Left ventricle myocardium superior (tissue), 1 donor: ENCODE measurements at places on chromosomes 6 and 20. TPM values are rescaled to one million over a fixed set of nuclear protein-coding genes. Genes with fewer than 3 reads are reported as not detected.

Gene ANKS1A
- 29.1 TPM for total RNA-seq

DNA sequence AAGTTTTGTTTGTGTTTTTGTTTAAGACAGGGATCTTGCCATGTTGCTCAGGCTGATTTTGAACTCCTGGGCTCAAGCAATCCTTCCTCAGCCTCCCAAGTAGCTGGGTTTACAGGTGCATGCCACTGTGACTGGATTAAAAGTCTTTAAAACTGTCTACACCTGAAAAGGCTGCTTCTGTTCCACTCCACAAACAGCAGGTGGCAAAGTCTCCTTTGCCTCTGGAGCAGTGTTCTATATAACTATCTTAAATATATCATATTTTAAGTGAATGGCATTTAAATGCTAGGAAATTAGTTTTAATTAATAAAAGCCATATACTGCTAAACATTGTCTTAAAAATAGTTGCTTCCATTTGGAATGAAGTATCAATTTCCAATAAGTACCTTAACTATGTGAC is 89.2 kb upstream of the BCLAF1 start:
- no peak for DNase-seq

Gene CGA
- total RNA-seq = 0.59 TPM

DNA sequence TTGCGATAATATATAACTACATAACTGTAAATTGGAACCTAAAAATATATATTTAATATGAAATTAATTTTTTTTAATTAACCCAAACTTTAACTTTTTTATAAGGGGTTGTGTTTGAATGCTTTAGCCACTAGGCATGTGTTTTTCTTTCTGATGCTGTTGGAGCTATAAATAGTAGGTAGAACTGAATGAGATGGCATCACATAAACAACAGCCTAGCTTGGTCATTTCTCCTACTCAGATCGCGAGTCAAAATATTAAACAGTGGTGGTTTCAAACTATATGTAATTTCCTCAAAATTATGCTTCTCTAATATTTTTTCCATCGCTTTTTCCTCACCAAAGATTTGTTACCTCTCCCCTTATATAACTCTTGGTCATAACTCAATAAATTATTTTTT is 243.2 kb downstream of the ARID1B start:
- no peak for DNase-seq

Gene MCHR2
- not detected for total RNA-seq

Gene VSTM2L
- 10.3 TPM for total RNA-seq

DNA sequence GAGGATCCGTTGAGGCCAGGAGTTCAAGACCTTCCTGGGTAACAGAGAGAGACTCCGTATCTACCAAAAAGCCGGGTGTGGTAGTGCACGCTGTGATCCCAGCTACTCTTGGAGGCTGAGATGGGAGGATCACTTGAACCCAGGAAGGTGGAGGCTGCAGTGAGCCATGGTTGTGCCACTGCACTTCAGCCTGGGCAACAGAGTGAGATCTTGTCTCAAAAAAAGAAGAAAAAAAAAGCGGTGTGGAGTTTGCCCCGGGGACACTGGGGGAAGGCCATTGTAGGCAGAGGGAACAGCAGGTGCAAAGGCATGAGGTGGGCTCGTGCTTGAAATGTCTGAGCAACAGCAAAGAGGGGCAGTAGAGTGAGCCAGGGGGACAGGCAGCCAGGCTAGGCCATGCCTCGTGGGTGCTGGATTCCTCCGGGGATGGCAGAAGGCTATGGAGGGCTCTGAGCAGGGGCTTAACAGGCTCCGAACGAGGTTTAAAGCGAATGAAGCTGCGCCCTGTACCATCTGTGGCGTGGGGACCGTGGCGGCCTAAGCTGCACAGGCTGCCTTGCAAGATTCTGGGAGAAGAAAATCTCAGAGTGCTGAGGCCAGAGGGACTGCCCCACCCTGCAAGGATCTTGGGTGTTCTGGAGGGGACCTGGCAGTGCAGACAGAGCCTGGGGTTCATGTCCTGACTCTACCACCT is 36.9 kb upstream of the NOL4L start:
- DNase-seq = no peak

Gene SRMS
- total RNA-seq = not detected

DNA sequence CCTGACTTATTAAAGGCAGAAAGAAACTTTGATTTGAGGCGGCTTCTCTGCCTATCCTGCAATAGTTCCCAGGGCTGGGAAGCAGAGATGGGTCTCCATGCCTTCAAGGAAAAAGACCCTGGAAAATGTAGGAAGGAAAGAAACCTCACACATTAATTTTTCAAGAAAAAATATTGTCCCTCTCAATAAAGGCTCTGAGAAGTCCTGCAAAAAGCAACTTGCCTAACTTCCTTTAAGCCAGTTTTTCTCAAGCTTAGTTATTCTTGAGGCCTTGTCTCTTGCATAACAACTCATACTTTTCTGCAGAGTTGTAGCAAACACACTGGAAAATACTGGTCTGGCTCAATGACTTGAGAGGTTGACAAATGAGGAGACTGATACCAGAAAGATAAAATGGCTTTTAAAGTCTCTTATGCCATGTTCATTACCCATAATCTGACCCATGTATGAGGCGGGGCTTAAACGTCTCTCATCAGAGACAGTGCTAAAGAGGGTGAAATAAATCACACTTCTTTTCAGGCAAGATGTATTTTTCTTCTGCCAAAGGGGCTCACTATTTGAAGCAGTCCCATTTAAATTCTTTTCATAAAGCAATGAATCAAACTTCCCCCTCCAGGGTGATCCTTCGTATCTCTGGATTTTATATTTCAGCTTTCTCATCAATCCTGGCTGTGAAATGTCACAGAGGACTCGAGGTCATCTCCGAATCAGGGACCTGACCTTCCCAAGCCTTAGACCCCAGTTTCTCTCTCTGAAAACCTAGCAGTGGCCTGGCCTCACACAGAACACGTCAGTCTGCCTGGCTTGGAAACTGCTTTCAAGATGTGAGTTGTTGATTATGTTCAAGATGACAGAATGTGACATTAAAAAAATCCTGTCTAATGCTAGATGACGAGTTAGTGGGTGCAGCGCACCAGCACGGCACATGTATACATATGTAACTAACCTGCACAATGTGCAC is 82.3 kb upstream of the KCNG1 start:
- DNase-seq = no peak

DNA sequence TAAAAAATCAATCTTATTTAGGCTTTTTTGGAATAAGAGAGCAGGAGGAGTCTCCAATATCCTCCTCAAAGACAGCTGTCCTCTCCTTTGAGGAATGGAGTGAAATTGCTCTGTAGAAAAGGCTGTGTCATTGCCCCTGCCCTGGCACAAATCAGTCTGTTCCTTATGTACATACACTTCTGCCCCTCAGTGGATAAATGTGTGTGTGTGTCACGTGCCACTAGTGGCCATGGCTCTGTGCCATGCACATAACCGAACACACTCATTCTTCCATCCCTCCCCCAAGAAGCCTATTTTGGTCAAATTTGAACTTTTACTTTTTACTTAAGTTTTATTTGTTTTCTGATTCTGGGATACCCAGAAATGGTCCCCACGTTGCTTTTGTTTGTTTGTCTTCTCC is 49.2 kb downstream of the ANKS1A start:
- no peak for DNase-seq

DNA sequence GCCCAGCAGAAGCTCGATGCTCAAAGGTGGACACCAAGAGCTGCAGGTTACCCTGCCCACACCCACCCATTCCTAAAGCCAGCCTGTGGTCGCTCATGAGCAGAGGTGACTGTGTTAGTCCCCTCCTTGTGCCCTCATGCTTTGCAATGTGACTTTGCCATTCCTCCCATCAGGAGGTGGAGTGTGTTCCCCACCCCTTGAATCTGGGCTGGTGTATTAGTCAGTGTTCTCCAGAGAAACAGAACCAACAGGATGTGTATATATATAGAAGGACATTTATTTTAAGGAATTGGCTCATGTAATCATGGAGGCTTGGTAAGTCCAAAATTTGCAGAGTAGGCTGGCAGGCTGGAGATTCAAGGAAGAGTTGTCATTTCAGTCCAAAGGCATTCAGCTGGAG is 54.4 kb upstream of the RNF24 start:
- no peak for DNase-seq

- no peak for DNase-seq
These were observed 157.8 kb downstream of the CDKAL1 start for GRCh38 chr6:20692023-20692422.

DNA sequence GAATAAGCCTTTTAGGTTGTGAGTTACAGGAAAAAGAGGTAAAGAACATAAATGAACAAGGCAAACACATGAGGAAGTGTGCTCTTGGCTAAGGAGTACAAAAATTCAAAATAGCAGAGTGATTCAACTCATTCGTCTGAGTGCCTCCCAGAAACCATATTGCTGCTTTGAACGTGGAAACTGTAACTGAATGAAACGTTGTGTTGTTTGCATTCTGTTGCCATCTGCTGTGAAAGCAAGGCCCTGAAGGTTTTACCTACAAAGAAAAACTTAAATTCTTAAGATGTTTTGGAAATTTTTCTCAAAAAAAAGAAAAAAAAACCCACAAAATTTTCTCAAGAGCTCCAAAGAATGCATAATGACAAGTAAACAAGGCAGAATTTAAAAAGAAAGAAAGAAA is 375.4 kb upstream of the HS3ST5 start:
- DNase-seq = no peak

DNA sequence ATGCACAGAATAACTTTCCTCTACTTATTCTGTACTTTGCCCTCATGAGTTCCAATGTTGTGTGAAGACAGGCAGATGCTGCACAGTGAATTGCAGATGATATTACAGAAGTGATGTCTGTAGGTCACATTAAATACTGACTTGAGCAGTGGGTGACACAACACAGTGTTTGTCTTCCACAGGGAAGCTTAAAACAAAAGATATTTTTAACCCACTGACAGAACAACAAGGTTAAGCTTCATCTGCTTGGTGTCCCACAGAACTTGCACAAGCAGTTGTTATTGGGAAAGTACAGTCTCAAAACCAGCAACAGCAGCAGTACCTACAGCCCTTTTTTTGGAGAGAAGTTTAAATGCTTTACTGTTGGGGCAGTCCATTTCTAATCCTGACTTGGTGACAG is 10.5 kb downstream of the SUMO4 start:
- no peak for DNase-seq

GRCh38 chr6:43339168-43339567 is 30.3 kb downstream of the ZNF318 start:
- no peak for DNase-seq

DNA sequence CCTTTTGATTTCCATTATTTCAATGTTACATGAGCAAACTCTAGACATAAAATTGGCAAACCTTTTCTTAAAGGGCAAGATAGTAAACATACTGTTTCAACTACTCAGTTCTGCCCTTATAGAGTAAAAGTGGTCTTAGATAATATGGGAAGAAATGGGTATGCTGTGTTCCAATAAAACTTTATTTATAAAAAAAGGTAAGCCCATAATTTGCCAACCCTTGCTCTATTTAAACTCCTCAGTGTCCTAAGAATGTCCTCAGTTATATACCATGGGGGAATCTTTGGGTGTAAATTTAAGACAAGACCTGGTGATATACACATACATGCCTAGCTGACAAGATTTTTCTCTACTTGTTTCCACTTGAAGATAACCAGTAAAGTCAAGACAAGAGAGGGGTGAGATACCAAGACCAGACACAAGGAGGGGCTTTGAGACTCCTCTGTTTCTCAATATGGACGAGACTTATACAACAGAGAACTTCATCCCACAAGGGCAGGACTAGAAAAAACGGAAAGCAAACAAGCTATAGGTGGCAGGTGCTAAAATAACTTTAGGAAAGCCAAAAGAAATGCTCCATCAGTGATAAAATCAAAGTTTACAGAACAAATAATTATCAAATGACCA is 10.5 kb downstream of the SNX3 start:
- no peak for DNase-seq

DNA sequence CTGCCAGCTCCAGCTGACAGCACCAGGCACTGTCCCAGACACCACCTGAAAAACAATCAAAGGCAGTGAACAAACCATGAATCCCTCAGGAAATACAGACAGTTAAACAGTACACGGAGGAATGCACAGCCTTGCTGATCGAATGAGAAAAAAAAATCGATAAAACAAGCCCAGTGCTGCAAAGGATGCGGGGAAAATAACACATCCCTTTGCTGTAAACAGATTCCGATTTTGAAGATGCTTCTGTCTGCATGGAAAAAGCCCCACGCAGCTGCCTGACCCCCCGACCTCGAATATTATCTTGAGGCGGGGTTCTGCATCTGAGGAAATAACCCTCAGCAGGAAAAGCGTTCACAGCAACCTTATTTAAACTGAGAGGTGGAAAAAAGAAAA is 43.9 kb downstream of the RBM38 start:
- DNase-seq = no peak

DNA sequence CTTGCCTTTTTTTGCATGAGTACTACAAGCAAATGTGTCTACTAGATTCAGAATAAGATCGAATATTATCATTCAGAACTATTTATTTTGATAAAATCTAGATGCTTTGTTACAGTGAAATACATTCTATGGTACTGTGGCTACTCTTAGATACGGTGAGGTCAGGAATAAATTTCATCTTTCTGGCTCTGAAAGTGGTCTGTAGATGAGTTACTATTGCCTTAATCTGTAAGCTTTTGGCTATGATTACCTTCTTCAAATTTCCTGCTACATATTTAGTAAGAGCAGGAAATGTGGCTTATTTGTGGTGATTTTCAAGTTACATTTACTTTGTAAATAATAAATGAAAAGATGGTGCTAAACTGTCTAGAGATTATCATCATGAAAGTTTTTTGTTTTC is 50.0 kb downstream of the SCAF8 start:
- DNase-seq = no peak

- no peak for DNase-seq
These were observed 25.4 kb downstream of the ARFGEF3 start for GRCh38 chr6:138187156-138187555.

Gene SCRT2
- not detected for total RNA-seq

GRCh38 chr6:24205020-24205492 is 79.0 kb downstream of the NRSN1 start:
- DNase-seq = no peak

DNA sequence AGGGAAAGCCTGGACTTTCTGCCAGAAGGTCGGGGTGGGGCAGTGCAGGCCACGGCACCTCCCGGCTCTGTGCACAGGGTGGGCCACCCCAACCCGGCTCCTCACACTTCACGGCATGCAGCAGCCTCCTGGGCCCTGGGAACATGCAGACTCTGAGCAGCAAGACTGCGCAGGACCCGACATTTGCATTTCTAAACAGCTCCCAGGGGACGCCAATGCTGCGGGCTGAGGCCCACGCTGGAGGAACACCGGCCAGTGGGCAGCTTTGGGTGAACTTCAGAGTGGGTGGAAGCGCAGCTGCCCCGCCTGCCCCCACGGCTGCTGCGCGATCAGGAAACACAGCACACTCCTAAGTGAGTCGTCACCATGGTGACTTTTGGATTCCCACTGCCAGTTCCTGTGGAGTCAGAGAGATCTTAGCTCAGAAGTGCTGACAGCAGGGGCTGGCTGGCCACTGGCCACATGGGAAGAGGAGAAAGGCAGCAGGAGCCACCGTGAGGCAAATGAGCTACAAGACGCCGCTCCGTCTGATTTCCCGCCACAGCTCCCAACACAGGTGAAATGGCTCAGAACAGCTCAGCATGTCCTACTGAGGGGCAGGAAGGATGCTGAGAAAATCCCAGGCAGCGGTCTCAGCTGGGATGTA is 52.1 kb downstream of the RNASET2 start:
- DNase-seq = no peak

GRCh38 chr6:157193443-157193996 is 129.8 kb downstream of the TMEM242 start:
- no peak for DNase-seq

GRCh38 chr20:61525781-61526431 is 273.8 kb downstream of the CDH4 start:
- DNase-seq = no peak

Gene RAD21L1
- not detected for total RNA-seq
